ENCODE measurements at places on chromosomes 7 and 10.

DNA sequence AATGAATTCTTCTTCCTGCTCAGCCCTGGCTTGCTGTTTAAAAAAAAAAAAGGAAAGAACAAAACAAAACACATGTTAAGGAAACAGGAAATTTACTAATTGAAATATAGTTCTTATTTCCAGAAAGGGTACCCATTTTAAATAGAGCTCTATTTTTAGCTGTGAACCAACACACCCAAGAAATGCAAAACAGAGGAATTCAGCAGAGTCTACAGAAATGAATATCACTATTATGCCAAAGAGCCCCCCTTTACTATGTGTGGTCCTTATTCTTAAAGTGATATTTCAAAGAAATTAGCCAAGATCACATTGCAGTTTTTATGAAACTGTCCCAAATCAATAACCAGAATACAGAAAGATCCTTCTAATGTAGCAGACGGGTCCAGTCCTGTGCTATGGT lies 53.7 kb downstream of the CCDC6 start:
- no peak for DNase-seq

- no peak for DNase-seq
Observed at GRCh38 chr10:13349463-13350274, 1.6 kb upstream of the SEPHS1 start.

GRCh38 chr7:142874837-142875236 lies 10.7 kb downstream of the TRPV6 start:
- DNase-seq = no peak

- no peak for DNase-seq
Observed at GRCh38 chr10:96276831-96277230, 5.5 kb upstream of the BLNK start.

DNA sequence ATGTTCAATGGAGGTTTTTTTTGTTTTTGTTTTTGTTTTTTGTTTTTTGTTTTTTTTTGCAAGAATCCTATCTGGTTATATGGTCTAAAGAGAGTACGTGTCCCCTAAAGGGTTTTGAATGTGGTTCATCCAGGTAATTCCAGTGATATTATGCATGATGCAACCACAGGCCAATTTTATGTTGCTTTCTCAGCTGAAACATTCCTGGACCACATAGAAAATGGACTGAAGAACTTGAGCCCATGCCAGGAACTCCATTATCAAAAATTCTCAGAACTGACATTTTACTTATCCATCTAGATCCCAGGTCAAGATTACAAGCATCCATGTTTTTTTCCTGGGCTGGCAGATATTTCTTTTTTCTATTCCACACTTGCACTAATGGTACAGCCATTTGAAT lies 11.5 kb upstream of the MINDY3 start:
- DNase-seq = no peak
